BJ (cell line): ENCODE measurements at places on chromosomes 7 and 10. TPM values are rescaled to one million over a fixed set of nuclear protein-coding genes. Genes with fewer than 3 reads are reported as not detected.

DNA sequence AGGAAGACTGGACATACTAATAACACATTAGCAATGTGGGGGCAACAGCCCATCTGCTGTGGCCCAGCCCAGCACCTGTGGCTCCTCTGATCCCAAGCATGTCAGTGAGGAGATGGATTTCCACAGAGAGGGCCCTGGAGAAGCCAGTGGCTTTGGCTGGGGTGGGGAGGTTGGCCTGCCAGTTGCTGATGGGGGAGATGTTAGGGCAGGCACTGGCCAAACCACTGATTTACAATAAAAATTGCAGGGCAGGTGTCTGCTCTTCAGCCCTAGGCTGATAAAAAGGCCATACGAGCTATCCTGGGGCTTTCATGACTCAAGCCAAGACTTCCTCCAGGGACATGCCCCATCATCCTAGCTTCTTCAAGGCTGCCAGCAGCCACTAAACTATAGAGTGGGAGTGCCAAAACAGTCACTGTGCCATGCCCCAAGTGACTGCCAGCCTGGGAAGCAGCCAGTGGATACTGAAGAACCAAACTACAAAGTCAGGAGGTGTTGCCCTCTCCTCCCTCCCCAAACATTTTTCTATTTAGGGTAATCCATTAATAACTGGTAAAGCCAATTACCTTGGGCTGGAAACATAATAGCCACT is 37.8 kb downstream of the DPCD start:
- no peak for DNase-seq

DNA sequence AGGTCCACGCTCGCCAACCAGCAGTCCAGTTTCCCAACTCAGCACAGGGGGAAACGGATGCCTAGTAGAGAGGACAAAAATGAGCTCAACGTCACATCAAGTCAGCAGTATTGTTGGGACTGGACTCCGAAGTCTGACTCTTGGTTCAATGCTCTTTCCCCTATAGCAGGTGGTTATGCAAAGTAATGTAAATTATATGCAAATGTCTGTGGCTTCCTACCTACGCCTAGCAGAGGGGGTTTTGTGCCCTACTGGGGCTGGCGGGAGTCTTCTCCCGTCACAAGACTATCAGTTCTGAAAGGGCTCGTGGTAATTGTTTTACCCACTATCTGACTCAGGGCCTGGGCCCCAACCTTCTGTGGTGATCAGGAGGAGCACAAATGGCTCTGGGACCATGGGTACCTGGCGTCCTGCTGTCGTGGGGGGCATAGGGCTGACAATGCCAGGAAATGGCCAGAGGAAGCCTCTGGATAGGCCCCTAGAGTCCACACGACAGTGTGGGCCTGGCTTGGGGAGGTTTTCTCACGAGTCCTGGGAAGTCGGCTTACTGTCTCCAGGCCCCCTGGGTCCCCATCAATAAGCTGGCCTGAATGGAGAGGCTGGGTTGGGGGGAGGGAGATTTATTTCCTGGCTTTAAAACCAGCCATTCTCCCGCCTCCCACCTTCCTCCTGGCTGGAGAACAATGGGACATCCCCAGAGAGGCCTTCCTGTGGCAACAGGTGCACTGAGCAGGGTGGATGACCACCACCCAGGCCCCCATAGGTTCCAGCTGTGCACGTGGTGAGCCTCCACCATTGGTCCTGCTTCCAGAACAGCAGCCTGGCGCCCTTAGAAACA is 41.8 kb downstream of the UNC5B start:
- DNase-seq, result no peak

DNA sequence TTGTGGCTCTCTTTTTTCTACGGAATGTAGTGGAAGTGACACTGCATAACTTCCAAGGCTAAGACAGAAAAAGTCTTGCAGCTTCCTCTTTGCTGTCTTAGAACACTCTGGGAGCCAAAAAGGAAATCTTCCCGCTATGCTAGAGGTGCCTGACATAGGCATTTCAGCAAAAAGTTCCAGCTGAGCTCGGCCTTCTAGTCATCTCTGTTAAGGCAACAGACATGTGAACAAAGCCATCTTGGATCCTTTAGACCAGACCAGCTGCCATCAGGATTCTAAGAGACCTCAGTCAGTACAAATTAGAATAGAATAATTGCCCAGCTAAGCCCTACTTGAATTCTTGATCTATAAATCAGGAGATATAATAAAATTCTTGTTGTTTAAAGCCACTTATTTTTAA is 16.3 kb upstream of the COL1A2 start:
- no peak for DNase-seq

ENKUR gene
- polyA plus RNA-seq, result 0.06 TPM in 1 of 2 replicates, not detected in the other

TDRD1 gene
- polyA plus RNA-seq, result 0.01 TPM in 1 of 2 replicates, not detected in the other

UPK3BL2 gene
- 6.1 and 19.5 TPM in 2 replicates for polyA plus RNA-seq

DNA sequence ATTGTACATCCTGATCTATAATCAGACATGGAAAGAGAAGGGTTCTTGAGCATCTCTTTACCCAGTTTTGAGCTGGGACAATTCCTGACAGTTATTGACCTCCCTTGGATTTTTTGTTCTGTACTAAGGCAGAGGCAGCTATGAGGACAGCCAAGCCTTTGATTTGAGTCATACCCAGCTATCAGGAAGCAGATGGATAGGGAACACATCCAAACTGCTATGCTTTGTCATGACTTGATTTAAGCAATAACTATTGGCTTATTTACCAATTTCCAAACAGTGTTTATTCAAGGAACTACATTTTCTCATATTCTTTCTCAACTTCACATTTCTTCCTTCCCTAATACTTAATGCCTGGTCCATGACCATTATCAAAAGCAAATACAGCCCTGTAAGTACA is 396.4 kb upstream of the STEAP1 start:
- DNase-seq, result no peak
